ENCODE measurements at places on chromosomes 2 and 18. TPM values are rescaled to one million over a fixed set of nuclear protein-coding genes. Genes with fewer than 3 reads are reported as not detected.

Gene OTOS
- polyA plus RNA-seq, result not detected

Gene ABCG5
- not detected for polyA plus RNA-seq

Gene GCKR
- polyA plus RNA-seq, result not detected

Gene CAPN14
- polyA plus RNA-seq, result 2.9 TPM

Gene ABCB11
- polyA plus RNA-seq, result not detected

Gene SERPINB13
- polyA plus RNA-seq, result not detected

Gene UBE2F
- 48.4 TPM for polyA plus RNA-seq

Gene CHST9
- not detected for polyA plus RNA-seq

Gene EGR4
- polyA plus RNA-seq, result 0.26 TPM

Gene CRYBA2
- not detected for polyA plus RNA-seq

Gene CCDC74A
- not detected for polyA plus RNA-seq

Gene KCNE4
- polyA plus RNA-seq, result not detected

Gene TBC1D8
- polyA plus RNA-seq, result 0.78 TPM

Gene HSPE1
- polyA plus RNA-seq, result 149 TPM

Gene RESP18
- not detected for polyA plus RNA-seq

Gene PLEKHH2
- polyA plus RNA-seq, result 0.46 TPM

Gene GALNT14
- 0.68 TPM for polyA plus RNA-seq

Gene COLEC11
- not detected for polyA plus RNA-seq

Gene ADCY3
- 25.9 TPM for polyA plus RNA-seq

Gene TUBA3E
- polyA plus RNA-seq, result not detected

Gene NEURL3
- not detected for polyA plus RNA-seq
